Lower leg skin (tissue), 4 donors: ENCODE measurements at places on chromosomes 12 and 14. TPM values are rescaled to one million over a fixed set of nuclear protein-coding genes. Genes with fewer than 3 reads are reported as not detected.

- DNase-seq, result peak; percentile 33
These were observed 880 bp upstream of the FLRT2 start for GRCh38 chr14:85528897-85529631.

DNA sequence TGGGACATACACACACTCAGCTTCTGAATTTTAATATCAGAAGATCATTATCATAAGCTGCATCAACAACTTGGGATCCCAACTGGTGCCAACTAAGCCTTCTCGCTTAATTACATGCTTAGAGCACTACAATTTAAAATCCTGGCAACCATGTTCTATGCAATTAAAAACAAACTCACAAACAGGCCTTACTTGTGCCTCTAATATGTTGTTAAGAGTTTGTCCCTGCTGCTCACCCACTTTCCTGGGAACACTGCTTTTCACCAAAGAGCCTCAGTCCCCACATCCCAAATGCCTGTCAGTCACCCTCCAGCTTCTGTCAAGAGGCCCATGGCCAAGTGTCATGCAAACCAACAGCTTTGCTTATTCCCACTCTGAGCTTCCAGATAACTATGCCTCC, 69.7 kb downstream of the TTC9 start:
- no peak for DNase-seq

DNA sequence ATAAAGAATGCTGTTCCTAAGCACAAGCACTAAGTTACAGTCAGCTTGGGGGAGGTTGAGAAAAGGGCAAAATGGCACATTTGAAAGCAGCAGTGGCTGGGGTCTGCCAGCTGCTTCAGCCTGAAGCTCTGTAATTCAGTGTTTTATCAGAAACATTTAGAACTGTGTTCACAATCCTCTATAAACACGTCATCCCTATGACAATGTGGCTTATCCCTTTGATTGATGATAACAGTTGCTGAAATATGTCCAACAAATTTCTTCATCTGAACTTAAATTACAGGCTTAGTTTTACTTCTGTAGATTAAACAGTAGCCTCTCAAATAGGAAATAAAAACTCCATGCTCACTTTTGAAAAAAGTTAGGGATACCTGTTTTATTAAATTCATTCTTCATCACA, 108.8 kb downstream of the VEZT start:
- no peak for DNase-seq

DNA sequence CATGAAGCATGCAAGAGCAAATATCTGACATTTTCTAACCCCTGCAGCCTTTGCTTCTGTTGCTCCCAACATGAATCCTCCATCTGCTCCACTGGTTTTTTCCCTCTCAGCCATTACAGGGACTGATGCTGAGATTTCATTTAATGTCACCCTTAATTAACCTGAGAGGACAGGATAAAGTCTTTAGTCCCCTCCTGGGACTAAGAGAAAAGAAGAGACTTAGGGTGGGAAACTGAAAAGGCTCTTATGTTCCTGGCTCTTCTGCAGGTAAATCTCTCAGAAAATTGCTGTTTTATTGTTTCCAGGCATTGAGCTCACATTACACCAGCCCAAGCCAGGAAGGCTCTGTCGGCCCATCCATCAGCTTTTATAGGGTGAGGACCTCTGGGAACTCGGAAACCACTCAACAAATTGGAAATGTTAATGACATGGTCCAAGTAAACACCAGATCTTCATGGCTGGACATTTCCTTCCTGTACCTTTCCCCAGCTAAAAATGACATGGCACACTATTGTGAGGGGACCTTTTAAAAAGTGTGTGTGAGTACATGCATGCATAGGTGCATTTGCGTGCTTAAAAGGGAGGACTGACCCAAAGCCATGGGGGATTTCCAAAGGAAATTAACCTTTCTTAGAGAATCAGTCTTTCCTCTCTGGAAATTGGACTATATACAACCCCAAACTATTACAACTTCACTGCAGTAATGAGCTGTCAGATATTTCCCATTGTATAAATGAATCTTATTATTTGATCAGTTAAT, 408.1 kb upstream of the TMTC1 start:
- DNase-seq, result no peak

GRCh38 chr14:33477797-33478196, 473.1 kb downstream of the EGLN3 start:
- DNase-seq, result no peak

GRCh38 chr12:11672256-11673191, 23.1 kb downstream of the ETV6 start:
- no peak for DNase-seq

DNA sequence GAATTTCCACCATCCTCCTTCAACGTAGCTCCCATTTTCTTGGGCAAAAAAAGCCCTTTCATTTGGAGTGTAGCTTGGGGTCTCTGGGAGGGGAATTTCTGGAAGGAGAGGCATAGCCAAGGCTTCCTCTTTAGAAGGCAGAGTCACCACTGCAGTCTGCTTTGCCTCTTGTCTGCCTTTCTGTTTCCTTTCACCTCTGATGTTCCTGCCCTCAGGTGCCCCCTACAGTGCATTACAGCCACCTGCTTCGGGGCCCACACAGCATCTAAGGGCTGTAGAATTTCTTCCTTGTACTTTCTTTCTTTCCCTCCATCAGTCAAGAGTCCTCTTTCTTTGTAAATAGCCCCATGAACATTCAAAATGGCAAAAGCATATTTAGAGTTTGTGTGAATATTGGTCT, 1313.9 kb downstream of the TMEM121 start:
- DNase-seq, result no peak

DNA sequence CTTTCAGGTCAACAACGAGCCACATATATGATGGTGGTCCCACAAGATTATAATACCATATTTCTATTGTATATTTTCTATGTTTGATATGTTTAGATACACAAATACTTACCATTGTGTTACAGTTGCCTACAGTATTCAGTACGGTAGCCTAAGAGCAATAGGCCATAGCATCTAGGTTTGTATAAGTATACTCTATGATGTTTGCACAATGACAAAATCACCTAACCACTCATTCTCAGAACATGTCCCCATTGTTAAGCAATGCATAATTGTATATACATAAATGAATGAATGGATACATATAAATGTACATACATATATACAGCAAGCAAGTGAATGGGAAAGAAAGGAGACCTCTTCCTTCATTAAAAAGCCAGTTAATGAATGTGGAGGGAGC, 23.8 kb downstream of the TMTC1 start:
- no peak for DNase-seq

DNA sequence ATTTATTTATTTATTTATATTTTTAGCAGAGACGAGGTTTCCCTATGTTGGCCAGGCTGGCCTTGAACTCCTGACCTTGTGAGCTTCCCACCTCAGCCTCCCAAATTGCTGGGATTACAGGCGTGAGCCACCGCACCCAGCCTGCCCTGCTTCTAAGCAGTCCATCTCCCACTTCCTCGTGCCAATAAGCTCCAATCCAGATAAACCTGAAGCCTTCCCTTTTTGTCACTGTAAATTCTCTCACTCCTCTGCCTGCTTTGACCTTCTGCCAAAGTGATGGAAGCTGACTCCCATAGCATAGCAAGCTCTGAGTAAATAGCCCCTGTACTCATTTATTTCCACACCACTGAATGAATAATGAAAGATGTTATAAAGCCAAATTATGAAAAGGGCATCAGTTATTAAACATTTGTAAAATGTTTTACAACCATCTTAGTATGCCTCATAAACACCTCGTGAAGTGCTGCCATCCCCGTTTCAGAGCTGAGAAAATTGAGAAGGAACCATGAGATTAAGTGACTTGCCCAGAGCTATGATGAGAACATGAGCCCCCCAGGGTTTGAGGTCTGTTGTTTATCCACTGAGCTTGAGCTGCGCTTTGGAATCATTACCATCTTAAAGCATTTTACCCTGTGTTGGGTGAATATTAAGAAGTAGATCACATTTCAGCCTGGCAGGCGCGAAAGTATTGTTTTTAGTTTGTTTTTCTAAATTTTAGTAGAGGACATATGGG, 30.4 kb downstream of the MANSC1 start:
- no peak for DNase-seq

DNA sequence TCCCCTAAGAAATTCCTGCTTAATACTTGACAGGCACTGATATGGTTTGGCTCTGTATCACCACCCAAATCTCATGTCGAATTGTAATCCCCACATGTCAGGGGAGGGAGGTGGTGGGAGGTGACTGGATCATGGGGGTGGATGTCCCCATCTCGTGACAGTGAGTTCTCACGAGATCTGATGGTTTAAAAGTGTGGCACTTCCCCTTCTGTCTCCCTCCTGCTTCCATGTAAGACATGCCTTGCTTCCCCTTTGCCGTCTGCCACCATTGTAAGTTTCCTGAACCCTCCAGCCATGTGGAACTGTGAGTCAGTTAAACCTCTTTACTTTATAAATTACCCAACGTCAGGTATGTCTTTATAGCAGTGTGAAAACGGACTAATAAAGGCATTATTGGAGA, 198.0 kb downstream of the FOXN3 start:
- DNase-seq, result no peak

The RPGRIP1 gene
- total RNA-seq, result 2.6 TPM

The SLC10A1 gene
- total RNA-seq, result not detected

The ITGB7 gene
- 7.4 TPM for total RNA-seq

The HRK gene
- total RNA-seq, result 0.05 TPM

The TAS2R30 gene
- total RNA-seq, result 1.8 TPM

The KRT2 gene
- 2,212 TPM for total RNA-seq

The SMCO2 gene
- total RNA-seq, result not detected

The GPR65 gene
- total RNA-seq, result 0.23 TPM
